Posterior cingulate gyrus (tissue), 11 donors: ENCODE measurements at places on chromosomes 1 and 21.

- DNase-seq, result no peak
Measured at GRCh38 chr1:41430582-41430981, 53.9 kb downstream of the EDN2 start.

GRCh38 chr1:62318756-62319544, at the start of gene KANK4:
KANK4 (minus strand) TSS chr1:62319434; CDS start chr1:62281564, 37,870 bp downstream.
- no peak for DNase-seq

- DNase-seq, result peak; percentile 11
Measured at GRCh38 chr1:192609110-192610079, 26.6 kb upstream of the RGS13 start.

- no peak for DNase-seq
Measured at GRCh38 chr1:37161171-37161570, 126.9 kb upstream of the GRIK3 start.
